Activated naive CD8-positive, alpha-beta T cell treated with anti-CD3 and anti-CD28 coated beads for 36 hours (primary cell): ENCODE measurements at places on chromosomes 3 and 15.
A peak's percentile ranks its signal among the peaks of the same experiment; 100 is the strongest.

DNA sequence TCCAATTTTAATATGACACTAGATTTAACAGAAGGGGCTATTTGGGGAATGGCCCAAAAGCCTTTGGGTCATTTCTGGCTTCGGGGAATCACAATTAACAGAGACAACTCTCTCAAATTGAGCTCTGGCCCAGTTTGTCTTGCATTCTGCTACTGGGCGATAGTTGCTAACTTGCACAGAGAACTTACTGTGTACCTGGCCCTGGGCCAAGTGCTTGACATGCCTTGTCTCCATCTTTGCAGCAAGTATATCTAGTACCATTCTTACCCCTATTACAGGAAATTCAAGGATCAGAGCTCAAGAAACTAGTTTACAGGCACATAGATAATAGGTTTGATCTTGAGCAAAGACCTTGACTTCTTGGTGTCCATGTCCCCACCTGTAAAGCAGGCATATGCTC lies 175.7 kb downstream of the TMEM108 start:
- H3K36me3 ChIP-seq: no peaks in the 10 kb centered on the region
- H3K4me1 ChIP-seq: peaks cover 20% of the 10 kb centered on the region
- peaks cover under 1% of the 10 kb centered on the region for H3K27me3 ChIP-seq
- no peak for DNase-seq
- H3K27ac ChIP-seq: no peak overlapping the region

DNA sequence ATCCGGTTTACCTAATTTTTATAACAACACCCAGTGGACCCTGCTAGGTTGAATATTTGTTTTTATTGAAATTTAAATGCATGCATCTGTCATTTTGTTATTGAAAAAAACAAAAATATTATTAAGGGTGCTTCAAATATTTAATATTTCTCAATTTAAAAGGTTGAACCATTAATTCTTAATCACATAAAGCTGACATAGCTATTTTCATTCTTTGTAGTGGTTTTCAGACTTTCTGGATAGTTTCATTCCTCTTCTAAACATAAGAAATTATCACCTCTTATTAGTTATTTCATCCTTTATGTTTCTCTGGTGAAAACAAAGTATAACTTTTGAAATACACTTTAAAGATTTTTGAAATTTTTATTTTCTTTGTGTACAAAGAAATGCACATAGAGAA lies 369.9 kb upstream of the PLSCR5 start:
- DNase-seq: no peak
- H3K4me1 ChIP-seq: no peaks in the 10 kb centered on the region

DNA sequence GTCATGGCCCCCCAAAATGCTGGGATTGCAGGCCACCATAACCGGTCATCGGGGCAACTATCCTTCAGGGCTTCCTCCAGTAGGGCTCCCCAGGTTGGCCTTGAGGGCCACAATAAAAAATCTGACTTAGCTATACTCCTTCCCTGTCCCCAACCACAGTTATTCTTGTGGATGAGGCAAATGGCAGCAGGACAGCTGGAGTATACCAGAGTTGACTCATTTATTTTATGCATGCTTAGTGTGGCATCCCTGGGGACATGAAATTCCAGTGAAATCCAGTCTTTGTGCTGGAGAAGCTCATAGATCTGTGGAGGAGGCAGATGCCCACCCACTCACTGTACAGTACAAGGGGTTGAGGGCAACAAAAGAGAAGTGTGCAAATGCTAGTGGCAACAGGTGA lies 109.5 kb downstream of the RORA start:
- H3K27ac ChIP-seq: no peak overlapping the region
- H3K4me1 ChIP-seq: no peaks in the 10 kb centered on the region
- H3K4me3 ChIP-seq: no peak overlapping the region
- no peaks in the 10 kb centered on the region for H3K36me3 ChIP-seq
- DNase-seq: no peak
- H3K27me3 ChIP-seq: peaks cover 11% of the 10 kb centered on the region

DNA sequence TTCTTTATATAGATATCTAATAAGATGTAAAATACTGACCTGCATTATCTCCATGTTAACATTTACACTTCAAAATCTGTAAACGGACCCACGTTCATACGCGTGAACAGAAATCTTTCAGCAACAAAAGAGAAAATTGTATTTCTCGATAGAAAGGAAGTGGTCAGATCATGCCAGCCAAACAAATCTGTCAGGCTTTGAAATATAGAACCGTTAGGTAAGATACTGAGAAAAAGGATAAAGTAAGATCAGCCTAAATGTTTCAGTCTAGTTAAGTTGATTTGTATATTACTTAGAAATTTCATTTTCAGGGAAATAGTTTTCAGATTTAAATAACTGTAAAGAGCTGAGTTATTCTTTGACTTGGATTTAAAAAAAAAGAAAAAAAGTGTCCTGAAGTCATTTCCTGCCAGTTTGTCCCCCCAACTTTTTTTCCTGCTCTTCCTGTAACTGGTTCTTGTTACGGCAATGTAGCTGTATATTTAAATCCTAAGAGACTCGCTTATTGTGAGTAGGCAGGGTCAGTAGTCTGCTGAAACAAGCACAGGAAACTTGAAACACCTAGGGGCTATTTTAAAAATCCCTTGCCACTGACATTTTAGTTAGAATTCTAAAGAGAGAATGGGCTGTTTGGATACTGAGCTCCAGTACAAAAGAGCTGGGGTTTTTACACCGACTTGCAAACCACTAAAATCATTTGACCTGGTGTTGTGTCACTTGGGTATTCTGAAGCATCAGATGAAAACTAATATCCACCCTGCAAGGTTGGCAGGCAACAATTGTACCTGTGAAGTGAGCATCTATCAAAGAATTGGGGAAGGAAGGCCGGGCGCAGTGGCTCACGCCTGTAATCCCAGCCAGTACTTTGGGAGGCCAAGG lies 237.5 kb downstream of the UBE2E2 start:
- peaks cover 2% of the 10 kb centered on the region for H3K36me3 ChIP-seq
- no peak for DNase-seq
- H3K27me3 ChIP-seq: no peaks in the 10 kb centered on the region
- peaks cover 49% of the 10 kb centered on the region for H3K4me1 ChIP-seq
- H3K4me3 ChIP-seq: peak overlapping the region; percentile 58

DNA sequence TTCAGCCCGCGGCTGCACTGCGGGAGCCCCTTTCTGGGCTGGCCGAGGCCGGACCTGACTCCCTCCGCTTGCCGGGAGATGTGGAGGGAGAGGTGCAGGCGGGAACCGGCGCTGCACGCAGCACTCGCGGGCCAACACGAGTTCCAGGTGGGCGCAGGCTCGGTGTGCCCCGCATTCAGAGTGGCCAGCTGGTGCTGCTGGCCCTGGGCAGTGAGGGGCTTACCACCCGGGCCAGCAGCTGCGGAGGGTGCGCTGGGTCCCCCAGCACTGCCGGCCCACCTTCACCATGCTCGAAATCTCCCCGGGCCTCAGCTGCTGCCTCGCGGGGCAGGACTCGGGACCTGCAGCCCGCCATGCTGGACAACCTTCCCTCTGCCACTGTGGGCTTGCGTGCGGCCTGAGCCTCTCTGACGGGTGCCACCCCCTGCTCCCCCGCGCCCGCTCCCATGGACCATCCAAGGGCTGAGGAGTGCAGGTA lies 733.5 kb upstream of the CCDC54 start:
- no peak overlapping the region for H3K27ac ChIP-seq
- H3K4me1 ChIP-seq: no peaks in the 10 kb centered on the region
- DNase-seq: no peak
- H3K4me3 ChIP-seq: no peak overlapping the region

- no peak overlapping the region for H3K27ac ChIP-seq
- no peak for DNase-seq
- H3K27me3 ChIP-seq: peaks cover 3% of the 10 kb centered on the region
- no peaks in the 10 kb centered on the region for H3K4me1 ChIP-seq
- H3K36me3 ChIP-seq: no peaks in the 10 kb centered on the region
Observed at GRCh38 chr3:127206154-127206553, 13.2 kb downstream of the PRR23E start.
